Activated CD4-positive, alpha-beta T cell treated with anti-CD3 and anti-CD28 coated beads for 36 hours (primary cell): ENCODE measurements at places on chromosomes 3 and 15.
A peak's percentile ranks its signal among the peaks of the same experiment; 100 is the strongest.

GRCh38 chr3:76107935-76108570 is 322.7 kb upstream of the ZNF717 start:
- peak; percentile 10 for DNase-seq

DNA sequence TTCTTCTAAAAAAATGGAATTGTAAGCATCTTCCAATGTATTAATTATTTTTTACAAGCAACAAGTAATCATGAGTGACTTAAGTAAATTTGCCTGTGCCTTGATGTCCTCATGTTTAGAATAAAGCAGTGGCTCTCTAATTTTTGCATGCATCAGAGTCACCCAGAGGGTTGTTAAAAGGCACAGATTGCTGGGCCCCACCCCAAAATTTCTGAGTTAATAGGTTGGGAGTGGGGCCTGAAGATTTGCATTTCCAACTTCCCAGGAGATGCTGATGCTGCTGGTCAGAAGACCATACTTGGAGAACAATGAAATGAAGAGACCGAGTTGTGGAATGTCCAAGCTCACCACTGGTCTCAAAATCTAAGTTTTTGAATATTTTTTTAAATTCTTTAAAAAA is 70.2 kb downstream of the ARHGAP31 start:
- no peak for DNase-seq

- peak; percentile 47 for DNase-seq
Measured at GRCh38 chr15:52730173-52730572, 51.0 kb upstream of the ATOSA start.

GRCh38 chr3:134008630-134009156 is 21.0 kb downstream of the SLCO2A1 start:
- DNase-seq, result no peak

GRCh38 chr3:127038466-127038865 is 55.6 kb downstream of the PLXNA1 start:
- DNase-seq, result no peak

- peak; percentile 49 for DNase-seq
Measured at GRCh38 chr3:72487946-72488737, 360.1 kb downstream of the SHQ1 start.

DNA sequence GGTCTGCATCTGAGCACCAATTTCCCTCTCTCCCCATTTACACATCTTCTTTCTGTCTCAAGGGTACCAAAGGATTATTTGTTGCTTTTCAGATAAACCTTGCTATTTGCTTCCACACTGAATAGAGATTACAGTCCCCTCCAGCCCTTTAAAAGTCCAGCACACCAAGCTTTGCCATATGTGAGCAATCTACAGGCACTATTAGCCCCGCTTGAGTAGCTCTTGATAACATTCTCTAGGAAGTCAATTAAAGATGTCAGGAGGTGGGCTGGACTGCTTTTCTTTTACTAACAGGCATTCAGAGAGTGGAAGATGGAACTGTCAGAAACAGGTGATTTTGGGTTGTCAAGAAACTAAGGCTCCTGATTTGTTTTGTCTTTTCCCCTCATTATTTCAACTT is 417.0 kb downstream of the ROBO2 start:
- no peak for DNase-seq

- DNase-seq, result no peak
Measured at GRCh38 chr3:16533928-16534574, 20.6 kb upstream of the RFTN1 start.

GRCh38 chr3:144084929-144085328 is 113.3 kb downstream of the DIPK2A start:
- DNase-seq, result no peak

GRCh38 chr3:89654031-89654430 is 546.6 kb downstream of the EPHA3 start:
- DNase-seq, result no peak

DNA sequence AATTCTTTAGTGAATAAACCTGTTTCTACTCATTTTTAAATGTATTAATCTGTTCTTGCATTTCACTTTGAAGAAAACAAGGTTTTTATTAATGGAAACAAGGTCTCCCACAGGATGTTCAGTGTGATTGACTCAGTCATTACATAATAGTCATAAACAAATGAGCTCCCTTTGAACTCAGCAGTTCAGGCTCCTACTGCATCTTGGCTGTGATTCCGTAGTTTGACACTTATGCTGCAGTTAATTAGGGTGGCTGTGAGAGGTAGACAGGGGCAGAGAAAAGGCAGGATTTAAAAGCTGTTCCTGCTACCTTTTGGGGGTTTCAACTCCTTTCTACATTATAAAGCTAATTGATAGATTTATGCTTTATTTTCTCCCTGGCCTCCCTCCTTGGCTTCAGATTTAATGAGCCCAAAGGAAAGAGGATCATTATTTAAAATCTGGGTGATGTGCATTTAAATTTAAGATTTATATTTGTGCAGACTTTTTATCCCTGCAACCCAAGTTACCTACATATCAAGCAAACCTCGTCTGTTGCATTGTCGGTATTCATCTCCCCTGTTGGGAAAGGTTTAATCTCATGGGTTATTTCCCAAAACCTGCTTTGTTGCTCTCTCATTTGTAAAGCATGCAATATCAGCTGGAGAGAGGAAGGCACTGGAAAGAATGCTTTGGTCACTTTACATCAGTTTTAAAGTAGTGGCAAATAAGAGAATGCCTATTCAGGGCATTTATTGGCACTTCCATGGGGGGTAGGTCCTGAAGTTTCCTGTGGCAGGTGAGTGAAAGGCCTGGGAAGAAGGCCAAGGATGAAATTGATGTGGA is 345.0 kb upstream of the NR2E3 start:
- no peak for DNase-seq

DNA sequence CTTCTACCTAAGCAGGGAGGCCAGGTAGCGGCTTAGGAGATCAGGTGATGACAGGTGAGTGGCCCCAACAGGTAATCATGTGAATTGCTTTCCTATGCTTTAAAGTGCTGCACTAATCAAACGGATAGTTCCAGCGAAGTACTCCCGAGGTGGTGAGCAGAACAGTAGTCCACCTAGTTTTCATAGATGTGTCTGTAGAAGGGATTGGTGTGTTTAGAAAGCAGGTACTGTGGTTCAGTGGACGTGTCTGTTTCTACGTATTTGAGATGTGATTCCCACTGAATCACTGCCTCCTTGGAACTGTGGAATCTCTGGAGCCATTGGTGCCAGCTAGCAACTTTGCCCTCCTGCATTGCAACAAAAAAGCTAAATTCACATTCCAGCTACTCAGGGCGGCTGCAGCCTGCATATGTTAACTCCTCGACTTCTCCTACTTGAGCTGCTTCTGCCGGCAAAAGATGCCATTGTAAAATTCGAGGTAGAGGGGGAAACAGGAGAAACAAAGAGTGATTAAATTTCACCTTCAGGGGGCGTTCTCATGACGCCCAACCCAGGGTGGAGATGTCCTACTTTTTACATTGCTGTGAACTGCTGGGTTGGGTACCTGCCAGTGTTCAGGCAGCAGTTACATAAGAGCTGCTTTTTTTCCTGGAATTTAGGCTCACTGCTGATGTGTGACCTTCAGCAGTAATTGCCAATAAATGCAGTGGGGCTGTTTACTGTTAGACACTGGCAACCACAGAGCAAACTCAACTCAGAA is 227.3 kb downstream of the ITPR1 start:
- peak; percentile 36 for DNase-seq

DNA sequence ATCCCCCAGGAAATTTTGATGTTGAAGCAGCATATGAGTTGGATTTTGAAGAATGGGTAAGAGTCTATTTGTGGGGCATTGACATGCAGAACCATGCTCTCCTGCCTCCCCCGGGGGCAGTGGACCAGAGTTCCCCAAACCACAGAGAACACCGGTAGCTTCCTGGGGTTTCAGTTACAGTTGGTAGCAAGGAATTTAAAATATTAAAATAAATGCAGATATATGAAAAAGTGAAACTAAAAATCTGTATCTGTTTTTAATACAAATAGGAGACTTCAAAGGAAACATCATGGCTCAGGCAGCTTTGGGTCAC is 37.4 kb downstream of the SLC9A9 start:
- no peak for DNase-seq

- DNase-seq, result no peak
Measured at GRCh38 chr3:170829546-170830272, 40.3 kb downstream of the RPL22L1 start.

DNA sequence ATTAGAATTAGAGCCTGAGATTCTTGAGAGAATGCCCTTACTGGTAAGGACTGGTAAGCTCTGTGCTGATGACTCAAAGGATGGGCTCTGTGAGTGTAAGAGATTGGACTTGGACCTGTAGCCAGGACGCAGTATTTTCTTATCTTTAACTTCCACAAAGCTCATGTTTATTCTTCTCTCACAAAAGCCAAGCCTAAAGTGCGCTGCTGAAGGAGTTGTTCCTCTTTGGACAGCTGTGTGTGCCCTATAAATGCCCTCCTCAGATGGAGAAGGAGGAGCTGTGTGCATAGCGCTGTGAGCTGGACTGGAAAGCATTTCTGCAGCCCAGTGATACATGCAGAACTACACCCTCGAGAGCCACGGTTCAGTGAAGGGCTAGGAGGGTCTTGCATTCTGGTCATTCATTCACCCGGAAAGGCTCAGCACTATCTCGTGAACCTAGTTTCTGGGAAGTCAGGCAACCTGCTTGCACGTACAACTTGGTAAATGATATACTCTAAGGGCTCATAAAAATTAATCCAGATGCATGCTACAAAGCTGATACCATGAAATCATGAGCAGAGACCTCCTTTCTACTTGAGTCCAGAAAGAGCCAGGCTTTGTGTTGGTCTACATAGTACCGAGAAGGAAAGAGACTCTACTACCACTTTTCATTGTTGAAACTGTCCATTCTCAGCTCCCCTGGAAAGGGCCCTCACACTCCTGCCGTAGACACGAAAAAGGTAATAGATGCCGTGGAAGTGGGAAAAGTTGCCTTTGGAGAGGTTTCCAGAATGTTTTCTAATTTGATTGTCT is 103.0 kb upstream of the TBL1XR1 start:
- no peak for DNase-seq

GRCh38 chr3:149933858-149934257 is 36.8 kb downstream of the PFN2 start:
- DNase-seq, result no peak
